ENCODE measurements at places on chromosomes 5 and 9.
A peak's percentile ranks its signal among the peaks of the same experiment; 100 is the strongest.

DNA sequence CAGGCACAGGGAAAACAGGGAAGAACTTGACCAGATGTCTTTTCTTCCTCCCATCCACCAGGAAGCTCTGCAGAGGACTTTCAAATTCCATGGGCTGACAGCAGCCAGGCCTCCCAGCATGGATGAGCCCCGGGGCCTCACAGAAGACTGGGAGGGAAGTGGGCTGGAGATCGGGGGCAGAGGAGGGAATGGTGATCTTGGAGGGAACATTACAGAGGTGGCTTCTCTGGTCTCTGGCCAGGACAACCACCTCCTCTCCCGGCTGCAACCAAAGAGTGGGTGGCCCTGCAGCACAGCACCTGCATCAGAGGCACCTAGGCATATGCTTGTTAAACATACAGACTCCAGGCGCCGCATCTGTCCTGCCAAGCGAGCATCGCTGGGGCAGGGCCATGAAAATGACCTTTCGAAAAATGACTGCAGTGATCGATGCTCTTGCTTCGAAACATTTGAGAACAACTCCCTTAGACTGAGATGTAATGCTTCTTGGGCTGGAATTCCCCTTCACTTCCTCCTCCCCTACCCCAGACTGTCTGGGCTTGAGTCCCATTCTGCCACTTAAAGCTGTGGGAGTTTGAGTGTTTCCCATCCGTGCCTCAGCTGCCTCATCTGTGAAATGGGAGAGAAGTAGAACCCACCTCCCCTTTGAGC lies 68.7 kb upstream of the UNC5A start:
- no peak for DNase-seq

- DNase-seq: no peak
Measured at GRCh38 chr5:89338935-89339334, 456.0 kb upstream of the MEF2C start.

DNA sequence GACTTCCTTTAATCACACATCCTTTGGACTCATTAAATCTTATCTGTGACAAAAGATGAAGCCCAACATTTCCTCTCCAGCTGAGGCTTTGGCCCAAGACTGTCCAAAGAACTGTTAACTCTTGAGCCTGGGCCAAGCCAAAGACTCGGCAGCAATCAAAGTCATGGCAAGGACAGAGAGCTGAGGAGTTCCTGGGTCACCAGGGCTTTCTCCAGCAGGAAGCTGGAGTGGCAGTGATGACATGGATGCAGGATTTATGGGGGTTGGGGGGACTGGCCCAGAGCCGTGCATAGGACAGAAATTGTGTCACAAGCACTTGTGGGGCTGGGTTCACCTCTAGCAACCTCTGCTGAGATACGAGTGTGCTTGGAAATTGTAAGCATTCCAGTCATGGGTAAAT lies 440.3 kb downstream of the PLK2 start:
- DNase-seq: no peak

GRCh38 chr9:96020792-96021550 lies 145.5 kb downstream of the ERCC6L2 start:
- peak; percentile 40 for DNase-seq

GRCh38 chr5:150404121-150404520 lies 8.6 kb downstream of the CD74 start:
- DNase-seq: no peak

- DNase-seq: no peak
Measured at GRCh38 chr5:8981016-8981415, 564.9 kb downstream of the SEMA5A start.

- no peak for DNase-seq
Measured at GRCh38 chr9:28942941-28943340, 1369.7 kb upstream of the C9orf72 start.

DNA sequence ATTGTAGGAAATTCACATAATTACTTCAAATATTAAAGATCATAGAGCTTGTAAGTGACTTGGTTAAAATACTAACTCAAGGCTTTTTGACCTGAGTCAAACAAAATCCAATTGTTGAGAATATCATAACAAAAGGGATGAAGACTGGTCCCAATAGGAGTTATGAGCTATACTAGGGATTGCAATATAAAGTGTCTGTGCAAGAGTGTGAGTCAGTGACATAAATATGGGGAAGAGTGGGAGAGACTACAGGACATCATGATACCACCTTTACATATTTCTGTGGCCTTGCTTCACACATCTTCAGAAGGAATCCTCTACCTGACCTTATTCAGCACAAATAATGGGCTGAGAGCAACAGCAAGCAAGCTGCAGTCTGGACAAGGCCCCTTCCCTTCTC lies 180.9 kb upstream of the SLC24A2 start:
- no peak for DNase-seq

- DNase-seq: no peak
Measured at GRCh38 chr5:153903321-153903720, 135.4 kb downstream of the FAM114A2 start.

GRCh38 chr9:93677641-93678136 lies 101.3 kb downstream of the PHF2 start:
- DNase-seq: no peak

DNA sequence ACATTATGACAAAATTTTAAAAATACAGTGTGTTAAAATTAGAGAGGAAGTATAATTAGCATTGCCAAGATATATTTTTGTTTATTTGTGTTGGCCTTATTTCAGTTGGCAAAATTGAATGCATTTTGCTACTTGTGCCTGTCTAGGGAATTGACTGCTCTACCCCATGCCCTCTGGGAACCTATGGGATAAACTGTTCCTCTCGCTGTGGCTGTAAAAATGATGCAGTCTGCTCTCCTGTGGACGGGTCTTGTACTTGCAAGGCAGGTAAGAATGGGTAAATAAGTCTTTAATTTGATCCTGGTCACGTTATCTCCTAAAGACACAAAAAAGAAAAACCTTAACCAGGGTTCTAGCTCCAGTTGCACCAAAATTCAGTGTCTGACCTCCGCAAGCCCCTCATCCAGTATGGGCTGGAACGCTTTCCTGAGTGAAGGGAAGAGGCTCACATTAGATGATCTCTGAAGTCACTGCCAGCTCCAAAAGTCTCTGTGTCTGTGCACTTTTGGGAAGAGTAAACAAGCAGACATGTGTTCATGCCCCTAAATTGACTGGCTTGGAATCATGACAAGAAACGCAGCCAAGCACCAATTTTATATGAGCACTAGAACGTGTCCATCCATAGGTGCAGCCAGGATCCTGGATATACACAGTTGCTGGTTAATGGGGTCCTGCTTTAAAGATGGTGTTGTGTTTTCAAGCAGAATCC lies 98.3 kb upstream of the PRRC1 start:
- no peak for DNase-seq

DNA sequence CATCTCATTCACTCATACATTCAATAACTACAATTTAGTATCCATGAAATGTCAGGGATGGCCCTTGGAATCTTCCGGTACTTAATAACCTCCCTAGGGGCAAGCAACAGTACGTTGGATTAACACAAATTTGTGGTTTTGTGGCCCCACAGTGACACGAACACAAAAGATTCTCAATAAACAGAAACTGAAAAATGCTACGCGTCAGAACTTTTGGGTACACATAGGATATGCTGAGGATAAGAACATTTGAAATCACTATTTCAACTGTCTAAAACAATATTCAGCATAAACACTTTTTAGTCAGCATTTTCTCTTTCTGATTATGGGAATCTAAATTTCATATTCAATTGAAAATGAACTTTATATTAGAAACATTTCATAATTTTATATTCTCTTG lies 107.0 kb upstream of the GPR151 start:
- no peak for DNase-seq

- no peak for DNase-seq
Measured at GRCh38 chr9:9919174-9919775, 693.5 kb downstream of the PTPRD start.

- DNase-seq: no peak
Measured at GRCh38 chr9:90021216-90021906, 416.5 kb downstream of the GADD45G start.

GRCh38 chr9:138122201-138122600 lies 244.6 kb downstream of the CACNA1B start:
- DNase-seq: no peak

DNA sequence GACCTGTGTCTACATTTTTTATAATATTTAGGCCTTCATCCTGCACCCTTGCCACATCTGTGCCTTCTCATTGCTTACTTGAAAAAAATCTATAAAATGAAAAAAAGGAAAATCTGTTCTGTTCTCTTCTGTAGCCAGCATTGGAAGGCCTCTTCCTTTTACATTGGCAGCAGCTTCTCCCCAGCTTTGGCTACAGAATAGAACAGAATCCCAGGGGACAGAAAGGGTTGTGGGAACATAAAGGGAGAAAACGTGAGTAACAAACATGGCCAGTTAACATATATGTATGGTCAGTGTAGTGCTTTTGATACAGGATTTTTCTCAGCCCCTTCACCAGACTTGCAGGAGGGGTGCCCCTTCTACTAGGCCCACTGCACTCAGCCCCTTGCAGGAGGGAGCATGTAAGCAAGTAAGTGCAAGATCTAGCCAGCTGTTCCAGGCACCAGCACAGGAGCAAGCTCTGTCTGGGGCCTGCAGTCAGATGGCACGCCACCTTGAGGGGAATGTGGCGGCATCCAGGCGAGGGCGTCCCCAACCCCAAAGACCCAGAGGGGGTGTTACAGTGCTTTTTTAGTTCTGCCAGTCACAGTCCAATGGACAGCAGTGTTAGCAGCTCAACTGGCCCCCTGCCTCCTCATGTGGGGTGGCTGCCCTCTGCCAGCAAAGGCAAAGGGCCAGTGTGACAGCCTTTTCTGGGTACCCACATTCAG lies 330.5 kb upstream of the ZNF462 start:
- DNase-seq: no peak

GRCh38 chr5:42397267-42397666 lies 26.0 kb upstream of the GHR start:
- no peak for DNase-seq

DNA sequence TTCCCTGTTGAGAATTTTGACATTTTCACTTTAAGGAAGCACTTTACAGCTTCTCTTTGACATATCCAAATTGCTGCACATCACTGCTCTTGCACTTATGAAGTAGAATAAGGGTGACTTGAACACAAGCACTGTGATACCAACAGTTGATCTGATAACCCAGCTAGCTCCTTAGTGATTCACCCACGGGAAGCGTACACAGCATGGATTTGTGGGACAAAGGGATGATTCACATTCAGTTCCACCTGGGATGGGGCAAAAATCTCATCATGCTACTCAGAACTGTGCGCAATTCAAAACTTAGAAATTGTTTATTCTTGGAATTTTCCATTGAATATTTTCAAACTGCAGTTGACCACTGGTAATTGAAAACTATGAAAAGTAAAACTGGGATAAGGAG lies 1565.5 kb upstream of the CDH9 start:
- DNase-seq: no peak

- no peak for DNase-seq
Measured at GRCh38 chr5:27158775-27159174, 120.4 kb upstream of the CDH9 start.

DNA sequence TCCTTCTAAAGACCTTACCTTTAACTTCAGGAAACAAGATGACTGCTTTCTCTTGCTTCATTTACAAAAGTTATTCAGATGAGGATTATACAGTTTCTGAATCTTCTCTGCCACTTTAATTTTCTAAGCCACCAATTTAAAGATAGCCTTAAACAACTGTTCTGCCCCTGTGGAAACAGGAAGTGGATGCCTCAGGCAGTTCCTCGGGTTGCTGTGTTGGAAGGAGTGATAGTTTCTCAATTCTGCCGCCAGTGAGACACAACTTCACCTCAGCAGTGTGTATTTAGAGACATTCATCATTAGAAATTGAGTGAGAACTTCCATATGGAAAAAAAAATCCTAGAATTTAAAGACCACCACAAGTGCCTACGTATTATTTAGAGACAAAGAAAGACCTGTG lies 475.1 kb upstream of the WWC1 start:
- no peak for DNase-seq

DNA sequence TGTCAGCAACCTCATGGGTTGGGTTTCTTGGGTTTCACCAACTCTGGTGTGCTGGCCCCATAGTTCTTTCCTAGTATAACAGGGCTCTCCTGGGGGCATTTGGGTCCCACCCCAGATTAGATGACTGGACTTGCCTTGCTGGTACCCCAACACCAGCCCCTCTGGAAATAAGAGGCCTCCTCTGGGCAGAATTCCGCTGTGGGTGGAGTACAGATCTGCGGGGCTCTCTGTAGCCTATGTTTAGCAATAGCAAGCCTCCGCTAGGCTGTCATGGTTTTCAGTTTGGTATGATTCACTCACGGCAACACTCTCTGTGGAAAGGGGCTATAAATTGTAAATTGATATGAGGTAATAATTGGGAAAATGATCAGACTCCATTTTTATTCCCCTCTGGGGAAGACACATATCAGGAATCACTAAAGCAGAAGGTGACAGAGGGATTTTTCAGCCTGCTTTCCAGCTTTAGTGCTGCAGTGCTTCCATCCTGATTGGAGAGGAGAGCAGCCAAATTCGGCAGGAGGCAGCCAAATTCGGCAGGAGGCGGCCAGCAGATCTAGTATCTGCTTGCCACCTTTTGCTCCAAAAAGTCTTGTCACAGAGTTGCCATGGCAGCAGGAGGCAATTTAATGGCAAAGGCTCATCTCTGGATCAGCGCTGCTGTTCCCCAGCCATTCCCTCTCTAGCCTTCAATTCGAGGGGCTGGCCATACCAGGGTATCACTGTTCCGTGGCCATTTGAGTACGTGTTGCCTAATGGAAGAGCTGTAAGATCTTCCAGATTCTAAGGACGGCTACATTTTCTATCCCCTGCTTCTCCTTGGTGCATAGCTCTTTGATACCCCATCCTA lies 84.6 kb downstream of the SLC44A1 start:
- DNase-seq: no peak

Measured in SW480 (cell line).